ENCODE measurements at places on chromosomes 13 and 19.

DNA sequence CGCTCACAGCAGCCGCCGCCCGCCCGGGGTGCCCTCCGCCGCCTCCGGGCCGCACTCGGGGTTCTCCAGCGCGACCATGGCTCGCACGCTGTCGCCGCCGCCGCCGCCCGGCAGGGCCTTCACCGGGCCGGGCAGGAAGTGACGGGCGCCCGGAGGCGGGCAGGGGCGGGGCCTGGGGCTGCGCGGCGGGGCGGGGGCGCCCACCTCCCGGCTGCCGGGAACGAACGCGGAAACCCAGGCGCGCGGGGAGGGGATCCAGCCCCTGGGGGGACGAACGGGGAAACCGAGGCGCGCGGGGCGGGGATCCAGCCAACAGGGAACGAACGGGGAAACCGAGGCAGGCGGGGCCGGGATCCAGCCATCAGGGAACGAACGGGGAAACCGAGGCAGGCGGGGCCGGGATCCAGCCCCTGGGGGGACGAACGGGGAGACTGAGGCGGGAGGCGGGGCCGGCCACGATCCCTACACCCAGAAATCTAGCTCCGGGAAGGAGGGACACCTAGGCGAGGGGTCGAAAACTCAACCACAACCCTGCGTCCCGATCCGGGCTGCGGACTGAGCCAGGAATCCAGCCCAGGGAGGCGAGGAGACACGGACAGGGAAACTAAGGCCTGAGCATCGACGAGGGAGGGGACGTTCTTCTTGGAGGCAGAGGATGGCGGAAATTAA lies at the start of gene R3HDM4:
Gene R3HDM4, minus strand, starts transcription at position 140 of the 669 bp plus-strand sequence. Its CDS starts 62 bp downstream, at position 78.
- peak; percentile 88 for DNase-seq

GRCh38 chr19:2112516-2113320 lies 16.0 kb downstream of the IZUMO4 start:
- DNase-seq, result no peak

DNA sequence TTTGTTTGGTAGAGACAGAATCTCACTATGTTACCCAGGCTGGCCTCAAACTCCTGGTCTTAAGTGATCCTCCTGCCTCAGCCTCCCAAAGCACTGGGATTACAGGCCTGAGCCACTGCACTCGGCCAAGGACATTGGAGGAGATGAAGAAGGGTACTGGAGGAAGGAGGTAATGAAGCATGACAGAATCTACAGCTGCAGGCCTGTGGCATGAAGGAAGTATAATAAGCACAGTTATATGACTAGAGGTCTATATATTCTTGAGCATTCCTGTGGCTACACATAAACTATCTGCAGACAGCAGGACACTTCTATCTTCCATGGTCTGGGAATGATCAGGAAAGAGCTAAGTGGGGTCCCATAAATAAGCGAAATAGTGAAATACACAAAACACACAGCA lies 18.2 kb downstream of the ZNF565 start:
- no peak for DNase-seq

- DNase-seq, result no peak
Measured at GRCh38 chr19:12974301-12975220, 5.2 kb downstream of the DAND5 start.

DNA sequence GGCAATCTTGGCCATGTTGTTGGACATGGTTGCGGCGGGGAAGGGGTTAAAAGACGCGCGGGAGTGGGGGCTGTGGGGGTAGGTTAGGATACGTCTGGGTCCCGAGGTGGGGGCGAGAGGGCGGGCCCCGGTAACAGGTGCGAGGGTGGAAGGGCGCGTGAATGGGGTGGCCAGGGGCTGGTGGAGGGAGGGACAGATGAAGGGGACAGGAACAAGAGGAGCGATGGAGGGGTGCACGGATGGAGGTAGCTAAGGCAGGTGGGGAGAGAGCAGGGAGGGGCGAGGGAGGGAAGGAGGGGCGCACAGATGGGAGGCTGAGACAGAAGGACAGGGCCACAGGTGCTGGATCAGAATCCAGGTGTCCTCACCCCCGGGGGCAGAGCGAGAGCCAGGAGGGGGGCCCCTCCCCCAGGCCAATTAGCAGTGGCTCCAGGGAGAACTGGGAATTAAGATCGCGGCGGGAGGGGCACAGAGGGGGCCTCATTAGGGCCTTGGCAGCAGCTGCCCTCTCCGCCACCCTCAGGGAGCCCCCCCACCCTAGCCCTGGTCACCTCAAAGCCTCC lies 1.3 kb downstream of the GNG8 start:
- no peak for DNase-seq

GRCh38 chr13:94121686-94122085 lies 357.8 kb downstream of the DCT start:
- no peak for DNase-seq

GRCh38 chr13:24085662-24086061 lies 74.9 kb upstream of the SPATA13 start:
- no peak for DNase-seq

- DNase-seq, result no peak
Measured at GRCh38 chr19:14775869-14776586, 2.3 kb downstream of the ADGRE2 start.

DNA sequence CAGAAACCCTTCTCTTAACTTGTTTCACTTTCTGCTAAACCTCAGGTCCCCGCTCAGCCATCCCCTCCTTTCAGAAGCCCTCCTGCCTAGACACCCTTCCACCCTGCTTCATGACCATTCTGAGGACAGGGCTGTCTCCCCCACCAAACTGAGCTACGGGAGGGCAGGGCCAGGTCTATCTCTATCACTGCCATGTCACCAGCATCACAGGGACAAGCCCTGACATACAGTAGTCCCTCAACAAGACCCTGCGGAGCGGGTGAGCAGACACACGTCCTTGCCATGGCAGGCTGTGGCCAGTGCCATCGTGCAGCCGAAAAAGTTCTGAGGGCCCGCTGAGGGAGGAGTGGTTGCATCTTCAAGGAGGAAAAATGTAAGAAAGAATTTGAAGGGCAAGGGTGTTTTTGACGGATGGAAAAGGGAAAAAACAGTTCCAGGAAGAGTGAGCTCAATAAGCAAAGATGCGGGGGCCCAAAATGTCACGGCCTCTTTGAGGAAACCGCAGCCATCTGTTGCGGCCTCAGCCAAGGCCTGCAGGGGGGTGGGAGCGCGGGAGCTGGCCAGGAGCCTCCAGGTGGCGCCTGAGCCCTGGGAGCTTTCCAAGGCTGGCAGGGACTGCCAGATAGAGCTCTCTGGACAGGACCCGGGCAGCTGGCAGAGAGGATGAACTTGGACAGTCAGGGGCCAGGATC lies 8.1 kb downstream of the PTGIR start:
- no peak for DNase-seq

GRCh38 chr19:50358483-50359327 lies 6.7 kb downstream of the NAPSA start:
- DNase-seq, result peak; percentile 73

DNA sequence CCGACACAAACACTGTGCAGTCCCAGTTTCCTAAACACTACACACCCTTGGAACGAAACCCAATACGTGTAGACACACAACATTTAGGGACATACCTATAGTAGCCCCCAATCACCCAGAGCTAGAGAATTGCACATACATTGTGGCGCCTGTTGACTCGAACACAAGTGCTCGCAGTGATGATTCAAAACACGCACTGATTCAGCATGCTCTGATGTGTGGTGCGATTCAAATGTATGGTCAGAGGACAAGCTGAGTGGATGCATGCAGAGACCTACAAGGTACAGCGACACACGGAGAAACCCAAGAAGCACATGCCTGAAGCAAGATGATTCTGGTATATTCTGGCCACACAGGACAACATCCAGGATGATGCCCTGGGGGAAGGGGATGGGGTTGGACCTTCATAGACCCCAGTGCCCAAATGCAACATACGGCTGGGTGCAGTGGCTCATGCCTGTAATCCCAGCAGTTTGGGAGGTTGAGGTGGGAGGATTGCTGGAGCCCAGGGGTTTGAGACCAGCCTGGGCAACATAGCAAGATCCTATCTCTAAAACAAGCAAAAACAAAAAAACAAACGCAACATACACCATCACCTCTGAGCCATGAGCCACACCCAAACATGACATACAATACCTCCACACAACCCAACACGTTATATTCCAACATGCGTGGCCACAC lies 997 bp upstream of the KCNN4 start:
- DNase-seq, result no peak

DNA sequence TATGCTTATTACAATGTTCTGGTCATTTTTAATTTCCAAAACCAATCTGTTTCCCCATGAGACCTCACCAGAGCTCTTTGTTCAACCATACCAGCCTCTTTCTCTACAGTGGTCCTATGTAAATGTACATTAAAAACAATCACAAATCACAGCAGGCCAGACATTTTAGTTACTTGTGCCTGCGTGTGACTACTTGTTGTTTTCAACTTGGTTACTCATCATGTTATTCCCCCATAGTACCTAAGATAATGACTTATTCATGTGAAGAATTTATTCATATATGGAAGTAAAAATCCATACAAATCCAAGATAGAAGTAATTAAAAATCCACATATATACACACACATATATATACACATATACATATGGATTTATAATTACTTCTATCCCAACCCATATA lies 379.6 kb downstream of the SLITRK6 start:
- no peak for DNase-seq
